ENCODE measurements at places on chromosomes 1 and 21.
A peak's percentile ranks its signal among the peaks of the same experiment; 100 is the strongest.

DNA sequence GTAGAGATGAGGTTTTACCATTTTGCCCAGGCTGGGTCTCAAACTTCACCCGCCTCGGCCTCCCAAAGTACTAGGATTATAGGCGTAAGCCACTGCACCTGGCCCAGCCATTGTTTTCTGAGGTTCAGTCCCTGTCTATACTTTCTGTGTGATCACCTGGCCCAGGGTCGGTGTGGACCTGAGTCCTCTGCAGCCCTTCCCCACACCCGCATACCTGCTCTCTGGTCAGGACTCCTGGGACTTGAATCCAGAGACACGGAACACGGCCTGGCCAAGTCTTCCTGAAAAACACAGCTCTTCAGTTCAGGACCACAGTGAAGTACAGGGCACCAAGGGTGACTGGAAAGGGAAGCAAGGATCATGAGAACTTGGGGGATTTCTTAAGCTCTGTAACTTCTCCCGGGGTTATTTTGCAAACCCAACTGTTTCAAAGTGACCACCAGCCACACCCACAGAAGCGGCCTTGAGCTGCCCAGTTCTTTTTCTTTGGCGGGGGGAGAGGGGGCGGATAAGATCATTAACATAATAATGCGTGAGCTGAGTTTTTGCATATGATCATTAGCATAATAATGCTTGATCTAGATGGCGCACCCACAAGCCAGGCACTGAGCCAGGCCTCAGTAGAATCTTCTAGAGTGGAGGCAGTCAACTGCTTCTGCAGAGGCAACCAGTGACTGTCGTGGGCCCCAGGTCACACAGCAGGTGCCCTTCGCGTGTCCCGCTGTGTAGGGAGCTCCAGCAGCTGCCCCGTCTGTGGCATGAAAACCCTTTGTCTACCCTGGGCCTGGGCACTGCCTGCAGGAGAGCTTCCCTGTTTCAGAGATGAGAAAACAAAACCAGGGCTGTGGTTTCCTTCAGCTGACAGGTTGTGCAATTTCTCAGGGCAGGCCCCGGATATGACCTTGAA lies 1.7 kb upstream of the NADK start:
- DNase-seq, result peak; percentile 50

GRCh38 chr1:109240158-109241152 lies 8.9 kb upstream of the CELSR2 start:
- no peak for DNase-seq

- DNase-seq, result peak; percentile 64
These were observed at the start of gene RUNX1 for GRCh38 chr21:35048706-35049617. Gene RUNX1 (minus strand): TSS chr21:35049302.

- DNase-seq, result no peak
These were observed 35.6 kb downstream of the LYST start for GRCh38 chr1:235831148-235831547.

DNA sequence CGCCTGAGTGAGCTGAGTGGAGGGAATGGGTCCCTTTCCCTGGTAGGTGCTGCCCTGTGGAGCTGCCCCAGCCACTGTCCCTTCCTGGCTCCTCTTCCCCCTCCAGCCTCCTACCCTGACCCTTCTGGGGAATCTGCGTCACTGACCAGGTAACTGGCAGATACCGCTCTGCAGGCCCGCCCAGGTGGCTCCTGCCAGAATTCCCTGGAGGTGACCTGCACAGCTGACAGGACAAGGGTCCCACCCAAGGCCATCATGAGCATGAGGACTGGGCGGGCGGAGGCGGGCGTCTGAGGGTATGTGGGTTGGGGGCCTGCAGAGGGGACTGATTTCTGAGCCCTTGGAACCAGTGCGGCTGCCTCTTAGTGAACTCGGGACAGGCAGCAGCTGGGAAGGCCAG lies 32.5 kb downstream of the DHRS3 start:
- DNase-seq, result no peak

- DNase-seq, result no peak
These were observed 86.4 kb downstream of the SYF2 start for GRCh38 chr1:25145775-25146393.
